Panc1 (cell line): ENCODE measurements at places on chromosomes 11 and 22. TPM values are rescaled to one million over a fixed set of nuclear protein-coding genes. Genes with fewer than 3 reads are reported as not detected.

GRCh38 chr11:10307400-10308200 lies 2.7 kb downstream of the ADM start:
- no peak for DNase-seq

The OR52I1 gene
- not detected for total RNA-seq

The SOX6 gene
- 0.21 TPM for total RNA-seq

DNA sequence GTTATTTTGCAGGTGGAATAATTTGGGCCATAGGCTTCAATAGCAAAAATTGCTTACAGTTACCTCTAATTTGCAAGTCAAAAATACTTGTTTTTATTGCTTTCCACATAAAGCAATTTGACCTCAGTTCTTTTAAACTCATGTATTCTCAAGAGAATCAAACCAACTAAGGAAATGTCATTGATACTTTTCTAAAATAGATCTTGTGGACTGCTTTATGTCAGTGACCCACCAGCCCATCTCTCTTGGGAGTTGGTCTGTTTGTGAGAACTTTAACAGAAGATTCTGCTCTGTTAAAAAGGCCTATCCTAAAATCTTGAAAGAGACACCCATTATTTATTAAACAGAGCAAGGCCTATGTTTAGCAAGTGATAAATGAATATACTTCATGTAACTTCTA lies 75.2 kb downstream of the DDIAS start:
- DNase-seq = no peak

The DDX25 gene
- total RNA-seq = 0.15 TPM

- DNase-seq = no peak
Measured at GRCh38 chr11:12127206-12127898, 17.0 kb downstream of the MICAL2 start.

- DNase-seq = no peak
Measured at GRCh38 chr22:46317646-46318045, 17.9 kb upstream of the TRMU start.

DNA sequence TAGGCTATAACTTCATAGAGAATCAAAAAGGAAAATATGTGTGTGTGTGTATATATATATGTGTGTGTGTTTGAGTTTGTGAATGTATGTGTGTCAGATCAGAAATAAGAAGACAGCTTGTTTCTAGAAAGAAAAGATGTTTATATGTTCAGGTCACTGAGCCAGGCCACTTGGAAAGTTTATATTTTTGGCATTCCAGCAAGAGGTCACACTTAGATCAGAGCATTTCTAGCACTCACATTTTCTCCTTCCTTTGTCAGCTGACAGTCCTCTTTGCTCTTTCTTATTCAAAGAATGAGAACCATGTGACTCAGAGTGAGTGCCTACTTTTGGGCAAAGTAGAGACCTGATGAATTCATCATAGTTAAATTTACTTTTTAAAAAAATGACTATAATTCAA lies 22.9 kb downstream of the RAB38 start:
- DNase-seq = no peak

DNA sequence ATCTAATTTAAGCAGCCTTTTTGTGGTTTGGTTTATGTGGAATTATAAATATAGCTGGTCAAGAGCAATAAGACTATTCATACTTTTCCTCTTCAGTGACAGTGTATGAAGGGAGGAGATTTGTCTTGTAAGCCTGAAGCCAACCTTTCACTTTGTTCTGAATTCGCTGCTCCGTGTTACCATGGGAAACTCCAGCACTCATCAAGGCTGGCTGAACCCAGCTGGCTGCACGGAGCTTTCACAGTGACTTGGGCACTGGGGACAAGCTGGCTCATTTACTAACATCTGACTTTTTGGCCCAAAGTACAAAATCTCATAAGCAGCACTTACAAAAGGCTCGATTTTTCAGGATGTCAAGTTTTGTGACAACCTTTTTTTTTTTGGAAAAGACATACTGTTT lies 120.4 kb upstream of the GRIA4 start:
- no peak for DNase-seq

- no peak for DNase-seq
Measured at GRCh38 chr22:17569971-17570511, 6.7 kb downstream of the SLC25A18 start.

- DNase-seq = no peak
Measured at GRCh38 chr22:45082795-45083194, 73.0 kb upstream of the PHF21B start.

GRCh38 chr11:118238929-118239328 lies 13.2 kb downstream of the MPZL3 start:
- no peak for DNase-seq

The HTATIP2 gene
- total RNA-seq = 68.9 TPM

The OR10A5 gene
- total RNA-seq = not detected

The MADD gene
- total RNA-seq = 51.1 TPM

The COMMD9 gene
- 41.8 TPM for total RNA-seq

GRCh38 chr11:111726301-111726713 lies 39.9 kb downstream of the PPP2R1B start:
- no peak for DNase-seq

DNA sequence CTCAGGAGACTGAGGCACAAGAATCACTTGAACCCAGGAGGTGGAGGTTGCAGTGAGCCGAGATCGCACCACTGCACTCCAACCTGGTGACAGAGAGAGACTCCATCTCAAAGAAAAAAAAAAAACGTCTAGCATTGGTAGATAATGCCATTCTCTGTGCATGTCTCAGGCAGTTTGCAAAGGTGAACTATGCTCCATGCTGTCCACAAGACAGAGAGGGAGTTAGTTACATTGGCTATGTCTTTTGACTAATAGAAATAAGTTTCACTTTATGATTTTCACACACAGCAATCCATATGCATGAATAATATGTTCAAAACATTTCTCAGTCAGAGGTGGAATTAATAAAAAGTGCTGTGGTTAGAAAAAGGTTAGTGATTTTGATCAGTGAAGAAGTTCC lies 591.4 kb downstream of the ETS1 start:
- DNase-seq = no peak

DNA sequence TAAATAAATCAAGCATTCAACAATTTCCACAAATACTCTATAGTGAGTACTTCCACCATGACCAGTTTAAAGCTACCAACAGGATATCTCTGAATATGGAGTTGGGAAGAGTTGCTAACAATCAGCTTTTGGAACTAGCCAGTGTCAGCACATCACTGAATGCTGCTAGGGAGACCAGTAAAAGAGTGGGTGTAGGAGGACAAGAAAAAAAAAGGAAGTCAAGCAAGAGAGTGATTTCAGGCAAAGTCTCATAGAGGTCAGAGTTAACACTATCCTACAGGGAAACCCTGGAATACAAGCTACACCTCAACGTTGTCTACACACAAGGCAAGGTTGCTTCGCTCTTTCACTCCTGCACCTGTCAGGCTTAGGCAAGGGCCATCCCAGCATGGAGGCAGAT lies 24.2 kb downstream of the EIF3F start:
- DNase-seq = no peak

DNA sequence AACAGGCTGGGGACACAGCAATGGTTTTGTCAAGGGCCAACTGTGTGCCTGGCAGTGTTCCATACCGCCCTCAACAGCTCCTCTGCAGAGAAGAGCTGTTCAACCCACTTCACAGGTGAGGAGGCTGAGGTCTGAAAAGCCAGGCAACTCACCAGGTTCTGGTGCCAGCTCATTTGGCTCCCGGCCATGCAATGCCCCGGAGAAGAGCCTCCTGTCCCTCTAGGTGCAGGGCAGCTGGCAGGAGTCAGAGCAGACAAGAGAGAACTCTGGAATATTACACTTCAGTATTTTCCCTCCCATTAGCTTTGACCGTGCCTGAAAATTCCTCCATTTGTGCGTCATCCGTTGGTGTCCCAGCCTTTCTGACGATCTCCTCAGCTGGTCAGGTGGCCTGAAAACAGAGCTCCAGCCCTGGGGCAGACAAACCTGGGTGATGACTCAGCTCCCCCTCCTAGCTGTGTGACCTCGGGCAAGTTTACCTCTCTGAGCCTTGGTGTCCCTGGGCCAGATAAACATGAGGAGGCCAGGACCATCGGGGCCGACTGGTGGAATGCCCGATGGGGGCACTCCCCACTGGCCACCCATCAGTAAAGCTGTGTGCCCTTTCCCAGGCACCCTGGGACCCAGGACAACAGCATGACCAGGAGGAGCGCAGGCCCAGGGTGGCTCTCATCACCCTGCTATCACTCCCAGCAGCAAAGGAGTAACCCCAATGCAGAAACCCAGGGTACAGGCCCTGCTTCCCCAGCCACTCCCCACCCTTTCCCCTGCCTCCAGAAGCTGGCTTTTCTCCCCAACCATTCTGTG lies 9.6 kb upstream of the C1QTNF6 start:
- no peak for DNase-seq

The CERK gene
- 30.9 TPM for total RNA-seq

DNA sequence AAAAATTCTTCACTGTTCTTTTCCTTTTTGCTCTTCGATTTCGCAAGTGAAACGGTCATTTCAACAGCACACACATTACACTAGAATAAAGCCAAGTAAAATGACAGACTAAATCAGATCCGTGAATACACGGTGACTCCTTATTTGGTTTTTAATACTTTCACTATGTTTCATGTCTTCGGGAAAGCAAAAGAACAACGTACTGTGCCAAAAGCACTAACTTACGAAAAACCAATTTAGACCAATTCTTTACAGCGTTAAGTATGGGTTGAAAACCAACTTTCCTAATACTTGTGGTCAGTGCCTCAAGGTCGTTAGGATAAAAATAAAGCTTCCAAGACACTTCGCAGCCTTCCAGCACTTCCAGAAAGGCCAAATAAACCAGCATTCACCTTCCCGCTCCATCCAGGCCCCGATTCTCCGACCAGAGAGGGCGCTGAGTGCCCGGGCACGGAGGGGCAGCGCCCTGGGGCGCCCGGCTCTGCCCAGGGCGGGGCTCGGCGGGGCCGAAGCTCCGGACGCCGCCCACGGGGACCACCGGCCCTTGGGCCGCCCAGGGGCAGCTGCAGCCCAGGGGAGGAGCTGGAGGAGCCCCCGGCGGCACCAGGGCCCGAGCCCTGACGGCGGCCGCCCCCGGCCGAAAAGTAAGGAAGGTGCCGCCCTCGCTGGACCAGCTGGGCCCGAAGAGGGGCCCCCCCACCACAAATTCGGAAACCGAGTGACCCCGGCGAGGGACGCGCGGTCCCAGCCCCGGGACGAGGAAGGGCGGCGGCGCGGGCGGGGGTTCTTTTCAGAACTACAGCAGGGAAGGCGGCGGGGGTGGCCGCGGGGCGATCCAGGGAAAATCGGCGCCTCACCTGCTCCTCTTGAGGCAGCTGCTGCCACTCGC lies 499 bp downstream of the ATL3 start:
- no peak for DNase-seq

- no peak for DNase-seq
Measured at GRCh38 chr11:114438303-114438702, 964 bp upstream of the REXO2 start.

DNA sequence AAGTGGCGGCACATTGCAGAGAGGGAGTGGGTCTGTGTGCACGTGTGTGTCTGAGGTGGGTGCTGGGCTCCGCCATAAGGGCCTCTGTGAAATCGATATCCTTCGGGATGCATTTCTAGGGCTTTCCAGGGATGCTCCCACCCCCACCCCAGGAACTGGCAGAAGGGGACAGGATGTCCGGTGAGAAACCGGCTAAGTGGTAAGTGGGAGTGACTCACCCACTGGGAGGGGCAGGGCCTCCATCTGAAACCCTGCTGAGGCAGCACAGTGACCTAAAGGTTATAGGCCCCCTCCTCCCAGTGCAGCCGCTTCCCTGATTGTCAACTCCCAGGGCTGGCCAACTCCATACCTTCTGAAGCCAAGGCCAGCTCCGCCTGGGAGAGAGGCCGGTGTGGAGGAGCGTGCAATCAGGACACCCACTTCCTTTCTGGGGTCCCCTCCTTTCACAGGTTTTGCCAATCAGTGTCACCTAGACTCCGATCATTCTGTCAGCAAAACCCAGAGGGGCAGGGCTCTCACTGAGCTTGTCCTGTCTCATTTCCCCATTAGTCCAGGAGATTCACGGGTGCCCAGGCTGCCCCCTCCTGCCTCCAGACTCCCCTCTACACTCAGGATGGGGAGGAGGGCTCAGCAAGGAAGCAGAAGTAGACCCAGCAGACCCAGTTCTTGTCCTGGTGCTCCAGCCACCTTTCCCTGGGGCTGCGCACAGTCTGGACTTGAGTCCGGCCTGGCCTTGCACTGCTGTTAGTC lies 44.5 kb downstream of the NECTIN1 start:
- no peak for DNase-seq
